ENCODE measurements at places on chromosomes 13 and 19.
A peak's percentile ranks its signal among the peaks of the same experiment; 100 is the strongest.

- DNase-seq, result no peak
These were observed 17.1 kb downstream of the ZNRF4 start for GRCh38 chr19:5472286-5472685.

GRCh38 chr13:94886191-94886590 is 173.8 kb upstream of the SOX21 start:
- no peak for DNase-seq

- peak; percentile 72 for DNase-seq
These were observed 87.2 kb downstream of the SLC7A1 start for GRCh38 chr13:29508130-29508875.

- DNase-seq, result peak; percentile 4
These were observed 987.0 kb downstream of the DIAPH3 start for GRCh38 chr13:59176775-59177174.

DNA sequence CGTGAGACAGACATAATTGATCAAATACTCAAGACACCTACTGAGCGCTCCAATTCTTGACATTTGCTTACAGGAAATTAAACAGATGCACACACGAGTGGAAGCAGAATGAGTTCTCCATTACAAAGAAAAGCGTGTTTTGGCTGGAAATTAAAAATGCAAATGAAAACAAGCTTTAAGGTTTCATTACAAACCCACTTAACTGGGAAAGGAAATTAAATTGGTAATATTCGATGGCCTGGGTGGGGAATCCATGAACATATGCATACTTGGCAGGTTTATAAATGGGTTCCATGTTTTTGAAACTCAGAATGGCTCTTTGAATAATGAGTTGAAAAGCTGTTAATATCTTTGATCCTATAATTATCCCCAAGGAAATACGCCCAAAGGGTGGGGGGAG is 178.0 kb downstream of the IER2 start:
- no peak for DNase-seq

DNA sequence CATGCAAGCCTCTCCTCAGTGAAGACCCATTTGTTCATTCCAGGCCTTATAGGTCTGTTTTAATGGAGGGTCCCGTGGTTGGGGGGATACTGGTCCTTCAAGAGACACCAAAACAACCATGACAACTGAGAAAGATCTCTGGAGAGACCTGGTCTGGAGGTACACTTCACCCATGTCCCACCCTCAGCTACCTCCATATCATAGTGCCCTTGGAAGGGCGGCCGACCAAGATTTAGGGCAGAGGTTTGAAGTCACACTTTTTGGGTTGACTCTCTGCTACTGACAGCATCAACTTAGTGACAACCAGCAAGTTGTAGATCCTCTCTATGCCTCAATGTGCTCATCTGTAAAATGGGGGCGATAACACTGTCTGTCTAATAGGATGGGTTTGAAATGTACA is 177.3 kb downstream of the TSHZ3 start:
- DNase-seq, result no peak

DNA sequence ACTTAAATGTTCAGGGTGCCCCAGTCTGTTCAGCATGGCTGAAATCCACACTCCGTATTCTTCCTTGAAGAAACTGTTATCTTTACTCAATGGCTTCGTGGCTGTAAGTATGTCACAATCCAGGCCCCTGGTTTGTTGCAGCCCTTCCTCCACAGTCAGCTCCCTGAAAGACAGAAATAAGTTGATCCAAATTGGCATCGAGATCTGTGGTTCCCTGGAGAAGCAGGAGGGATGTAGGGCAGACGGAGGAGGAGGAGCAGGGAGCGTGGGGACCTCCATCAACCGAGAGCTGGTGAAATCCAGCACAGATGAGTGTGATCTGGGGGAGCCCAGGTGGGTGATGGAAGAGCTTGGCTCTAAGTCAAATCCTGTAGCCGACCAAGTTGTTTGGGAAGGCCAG is 304 bp downstream of the TSPAN16 start:
- no peak for DNase-seq

DNA sequence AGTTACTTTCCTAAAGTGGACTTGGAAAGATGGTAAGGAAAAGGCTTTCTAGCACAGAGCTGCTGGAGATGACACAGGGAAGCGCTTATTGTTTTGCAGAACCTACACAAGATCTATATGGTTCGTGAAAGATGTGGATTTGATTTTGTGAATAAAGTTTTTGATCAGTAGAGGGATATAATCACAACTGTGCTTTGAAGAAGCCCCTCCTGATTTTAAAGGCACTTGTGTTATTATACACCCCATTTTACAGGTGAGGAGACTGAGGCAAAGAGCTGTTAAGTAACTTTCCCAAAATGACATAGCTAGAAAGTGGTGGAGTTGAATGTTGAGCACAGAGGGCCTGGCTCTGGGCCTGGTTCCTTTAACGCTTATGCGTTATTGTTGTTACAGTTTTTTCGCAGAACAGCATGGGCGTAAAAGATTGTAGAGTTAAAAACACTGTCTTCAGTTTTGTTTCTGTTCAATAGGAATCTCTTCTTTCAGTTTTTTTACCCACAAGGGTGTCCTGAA is 1.4 kb downstream of the TDRD3 start:
- DNase-seq, result no peak

- DNase-seq, result peak; percentile 75
These were observed 225.2 kb downstream of the FOXO1 start for GRCh38 chr13:40440990-40441820.

DNA sequence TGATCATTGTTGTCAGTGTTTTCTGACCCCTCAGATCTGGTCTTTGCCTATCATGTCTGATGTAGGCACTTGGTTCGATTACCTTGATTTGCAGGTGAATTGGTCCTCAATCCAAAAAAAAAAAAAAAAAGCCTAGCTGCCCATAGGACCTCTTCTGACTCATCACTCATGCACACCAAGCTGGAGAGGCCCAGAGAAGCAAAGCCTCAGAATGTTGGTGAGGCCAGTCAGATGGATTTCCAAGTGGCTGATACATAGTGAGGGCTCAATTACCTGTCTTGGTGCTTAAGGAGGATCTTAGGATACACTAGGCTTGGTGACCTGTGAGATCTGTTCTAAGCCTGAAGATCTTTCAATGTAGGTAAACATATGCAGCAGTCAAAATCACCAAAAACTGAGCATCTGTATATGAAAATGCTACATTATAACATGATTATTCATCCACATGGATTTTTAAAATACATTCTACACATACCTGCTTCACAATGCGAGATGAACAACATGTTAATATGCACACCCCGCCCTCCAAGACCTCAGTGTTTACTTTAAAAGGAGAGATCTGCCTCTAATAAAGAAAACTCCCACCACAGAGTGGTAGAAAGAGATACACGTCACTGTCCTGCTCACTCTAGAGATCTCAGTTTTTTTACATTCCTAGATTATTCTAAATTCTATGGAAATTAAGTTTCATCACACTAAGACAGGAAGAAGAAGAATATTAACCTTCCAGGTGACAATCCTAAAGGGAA is 79.9 kb upstream of the RAP2A start:
- DNase-seq, result no peak

- no peak for DNase-seq
These were observed 8.2 kb upstream of the SIAH3 start for GRCh38 chr13:45859705-45860104.

- no peak for DNase-seq
These were observed 29.2 kb downstream of the SIPA1L3 start for GRCh38 chr19:37936166-37936565.

DNA sequence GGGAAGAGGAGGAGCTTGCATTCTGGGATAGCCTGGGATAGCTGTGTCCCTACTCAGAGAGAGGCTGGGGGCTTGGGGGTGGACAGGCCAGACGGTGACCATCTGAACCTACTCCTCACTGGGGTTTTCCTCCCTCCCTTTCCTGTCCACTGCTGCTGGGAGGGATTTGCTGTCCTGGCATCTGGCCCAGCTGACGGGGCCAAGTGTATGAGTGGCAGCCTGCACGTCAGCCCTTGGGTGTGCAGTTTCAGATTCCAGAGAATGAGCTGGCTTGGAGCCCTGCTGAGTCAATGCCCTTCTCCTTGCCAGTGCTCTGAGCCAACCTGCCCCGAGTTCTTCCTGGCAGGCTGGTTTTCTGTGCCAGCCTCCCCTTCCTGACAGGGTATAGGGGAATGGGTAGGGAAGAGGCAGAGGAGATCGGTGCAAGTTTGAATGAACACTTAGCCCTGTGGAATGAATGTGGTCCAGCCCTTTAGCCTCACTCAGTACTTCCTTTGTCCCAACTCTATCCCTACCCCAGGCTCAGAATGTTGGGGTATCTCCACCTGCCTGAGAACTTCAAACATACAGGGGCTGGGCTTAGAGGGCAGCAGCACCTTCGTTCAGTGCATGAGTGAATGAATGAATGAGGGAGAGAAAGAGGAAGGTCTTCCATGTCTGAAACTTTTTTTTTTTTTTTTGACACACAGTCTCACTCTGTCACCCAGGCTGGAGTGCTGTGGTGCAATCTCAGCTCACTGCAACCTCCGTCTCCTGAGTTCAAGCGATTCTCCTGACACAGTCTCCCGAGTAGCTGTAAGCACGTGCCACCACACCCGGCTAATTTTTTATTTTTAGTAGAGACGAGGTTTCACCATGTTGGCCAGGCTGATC is 1.8 kb upstream of the ANGPTL4 start:
- DNase-seq, result peak; percentile 99

DNA sequence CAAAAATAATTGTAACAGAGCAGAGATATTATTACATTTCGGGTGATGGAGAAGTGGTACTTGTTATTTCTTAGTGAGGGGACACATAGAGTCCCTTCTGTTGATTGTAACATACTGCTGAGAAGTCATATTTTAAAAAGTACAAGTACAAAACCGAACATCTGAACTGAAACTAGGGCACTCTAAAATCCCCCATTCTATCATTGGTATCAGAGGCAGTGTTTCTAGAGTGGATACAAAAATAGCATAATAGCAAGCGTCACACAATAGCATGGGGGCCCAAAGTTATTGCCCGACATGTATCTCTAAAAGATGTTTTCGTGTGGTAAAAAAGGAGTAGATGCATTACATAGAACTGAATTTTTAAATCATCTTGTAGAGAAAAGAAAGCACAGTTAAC is 502.1 kb upstream of the SLC10A2 start:
- no peak for DNase-seq

- no peak for DNase-seq
These were observed 258.8 kb upstream of the IRS2 start for GRCh38 chr13:110045202-110045601.

DNA sequence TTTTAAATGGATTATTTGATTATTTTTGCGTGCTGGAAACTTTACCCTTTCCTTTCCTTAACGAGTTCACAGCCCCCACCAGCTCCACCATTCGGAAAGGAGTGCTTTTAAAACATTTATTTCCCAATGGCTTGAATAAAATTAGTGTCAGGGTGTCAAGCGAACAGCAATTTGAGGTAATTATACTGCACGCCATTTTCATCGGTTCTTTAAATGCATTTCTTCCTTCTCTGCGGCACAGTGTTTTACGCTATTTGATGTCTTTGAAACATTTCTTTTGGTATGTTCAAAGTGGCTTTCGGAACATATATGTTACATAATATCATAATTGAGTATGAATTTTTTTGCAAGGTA is 309 bp upstream of the SLITRK1 start:
- no peak for DNase-seq

DNA sequence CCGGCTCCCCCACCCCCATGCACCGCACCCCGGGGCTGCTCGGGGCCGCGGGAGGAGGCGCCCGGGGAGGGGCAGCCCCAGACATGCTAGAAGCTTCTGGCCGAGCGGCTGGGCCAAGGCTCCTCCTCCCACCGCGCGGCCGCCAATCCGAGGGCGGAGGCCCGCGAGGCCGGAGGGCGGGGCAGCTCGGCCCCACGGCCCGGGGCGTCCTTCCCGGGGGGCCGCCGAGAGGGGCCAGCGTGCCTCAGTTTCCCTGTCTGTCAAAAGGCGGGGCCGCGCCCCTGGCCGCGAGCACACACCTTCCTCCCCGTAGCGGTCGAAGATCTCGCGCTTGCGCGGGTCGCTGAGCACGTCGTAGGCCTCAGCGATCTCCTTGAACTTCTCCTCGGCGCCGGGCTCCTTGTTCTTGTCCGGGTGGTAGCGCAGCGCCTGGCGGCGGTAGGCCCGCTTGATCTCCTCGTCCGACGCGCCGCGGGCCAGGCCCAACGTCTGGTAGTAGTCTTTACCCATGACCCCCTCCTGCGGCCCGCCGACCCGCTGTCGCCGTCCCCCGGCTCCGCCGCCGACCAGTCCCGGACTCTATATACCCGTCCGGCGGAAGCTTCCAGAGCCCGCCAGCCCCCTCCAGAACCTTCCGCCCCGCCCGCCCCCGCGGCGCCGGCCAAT is at the start of gene DNAJB1:
TSS of gene DNAJB1 (minus strand) at position 558 of the 666 bp plus-strand sequence. CDS start at position 510, 48 bp downstream.
- peak; percentile 81 for DNase-seq

DNA sequence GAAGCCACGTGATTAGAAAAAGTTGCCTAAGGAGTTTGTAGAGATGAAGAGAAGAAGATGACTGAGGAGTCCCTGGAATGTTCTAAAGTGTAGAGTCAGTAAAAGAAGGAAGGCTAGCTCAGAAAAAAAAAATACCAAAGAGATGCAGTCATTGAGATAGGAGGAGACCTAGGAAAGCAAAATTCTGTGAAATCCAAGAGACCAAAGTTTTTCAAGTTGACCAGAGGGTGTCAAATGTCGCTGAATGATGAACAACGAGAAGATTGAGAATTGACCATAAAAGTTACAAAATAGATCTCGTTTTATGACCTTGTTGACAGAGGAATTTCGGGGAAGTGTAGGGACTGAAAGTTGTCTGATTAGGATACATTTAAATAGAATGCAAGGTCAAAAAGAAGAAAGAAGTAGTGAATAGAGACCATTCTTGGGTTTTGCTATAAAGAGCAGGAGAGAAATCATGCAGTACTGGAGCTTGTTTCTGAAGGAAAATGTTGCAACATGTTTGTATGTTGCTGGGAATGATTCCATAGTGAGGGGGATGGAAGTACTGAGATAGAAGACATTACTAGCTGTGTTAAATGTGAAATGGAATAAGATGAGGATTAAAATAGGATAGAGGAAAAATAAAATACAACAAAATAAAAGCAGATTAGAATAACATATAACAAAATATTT is 30.2 kb upstream of the HTR2A start:
- DNase-seq, result no peak

- peak; percentile 15 for DNase-seq
These were observed 13.6 kb upstream of the GALP start for GRCh38 chr19:56162258-56162657.

DNA sequence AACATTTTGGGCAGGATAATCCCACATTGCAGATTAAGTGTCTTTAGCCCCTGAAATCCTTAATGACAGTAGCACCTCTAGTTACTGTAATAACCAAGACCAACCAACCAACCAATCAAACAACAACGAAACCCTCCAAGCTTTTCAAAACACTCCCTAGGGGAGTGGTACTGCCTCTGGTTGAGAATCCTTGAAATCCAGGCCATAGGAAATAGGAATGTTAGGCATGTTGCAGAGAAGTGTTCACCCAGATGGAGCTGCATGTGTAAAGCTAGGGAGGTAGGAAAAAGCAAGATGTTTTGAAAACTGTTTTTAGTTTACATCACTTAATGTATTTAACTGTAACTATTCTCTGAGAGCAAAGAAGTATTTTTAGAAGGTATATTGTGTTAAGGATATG is 4.5 kb downstream of the LACC1 start:
- no peak for DNase-seq

GRCh38 chr13:55577847-55578210 is 1562.9 kb upstream of the PRR20A start:
- DNase-seq, result no peak

All from RPMI7951 (cell line).